ENCODE measurements at places on chromosomes 5 and 9.
A peak's percentile ranks its signal among the peaks of the same experiment; 100 is the strongest.

GRCh38 chr9:125409217-125409636 is 147.6 kb downstream of the GAPVD1 start:
- DNase-seq = no peak

GRCh38 chr9:129382281-129383018 is 204.4 kb upstream of the IER5L start:
- no peak for DNase-seq

DNA sequence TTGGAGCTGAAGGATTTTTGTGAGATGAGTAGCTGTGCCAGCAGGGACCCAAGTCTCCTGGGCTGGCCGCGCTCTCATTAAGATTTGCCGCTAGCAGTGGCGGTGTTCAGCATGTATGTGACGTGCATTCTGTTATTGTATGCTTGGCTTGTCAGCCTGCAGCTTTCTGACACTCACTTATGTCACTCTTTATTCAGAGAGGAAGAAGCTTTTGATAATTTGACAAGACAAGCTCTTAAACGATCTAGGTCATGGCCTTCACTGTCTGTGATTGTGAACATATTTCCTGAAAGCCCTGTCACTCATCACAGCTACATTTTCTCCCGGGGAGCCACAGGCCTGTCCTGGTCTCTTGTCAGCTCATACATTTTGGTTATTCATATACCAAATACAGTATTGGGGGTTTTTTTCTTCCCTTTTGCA is 98.2 kb upstream of the GRHPR start:
- no peak for DNase-seq

- DNase-seq = no peak
Observed at GRCh38 chr5:143466632-143467031, 63.1 kb upstream of the NR3C1 start.

DNA sequence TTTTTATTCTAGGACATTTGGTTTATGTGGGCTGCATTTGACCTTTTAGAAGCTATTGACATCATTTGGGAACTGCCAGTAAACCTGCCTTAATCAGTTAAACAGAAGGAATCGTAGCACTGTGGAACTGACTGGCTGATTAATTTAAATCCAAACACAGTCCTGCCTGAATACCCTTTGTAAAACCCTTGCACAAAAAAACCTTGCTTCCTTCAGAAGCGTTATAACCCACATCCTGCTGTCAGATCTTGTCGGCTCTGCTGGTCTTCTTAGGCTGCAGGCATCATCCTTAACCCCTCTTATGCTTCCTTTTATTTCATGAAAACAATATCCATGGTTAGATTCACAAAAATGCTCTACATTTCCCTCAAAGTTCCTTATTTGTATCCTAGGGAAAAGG is 46.3 kb downstream of the PAM start:
- no peak for DNase-seq

DNA sequence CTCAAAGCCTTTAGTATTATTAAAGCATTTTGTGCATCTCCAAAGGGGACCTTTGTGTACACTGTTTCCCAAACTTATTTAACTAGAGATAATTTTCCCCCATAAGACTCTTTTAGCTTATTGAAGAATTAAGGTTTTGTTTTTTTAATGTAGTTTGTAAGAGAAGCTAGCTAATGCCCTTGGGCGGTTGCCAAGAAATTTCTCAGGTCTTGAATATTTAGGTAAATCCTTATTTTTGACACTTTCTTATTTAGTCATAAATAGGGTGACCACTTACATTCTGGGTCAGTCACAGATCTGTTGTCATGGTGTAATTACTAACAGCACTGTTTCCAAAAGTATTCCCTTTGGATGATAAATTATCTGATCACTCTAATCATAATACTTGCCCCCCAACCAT is 27.2 kb downstream of the TNFAIP8 start:
- no peak for DNase-seq

DNA sequence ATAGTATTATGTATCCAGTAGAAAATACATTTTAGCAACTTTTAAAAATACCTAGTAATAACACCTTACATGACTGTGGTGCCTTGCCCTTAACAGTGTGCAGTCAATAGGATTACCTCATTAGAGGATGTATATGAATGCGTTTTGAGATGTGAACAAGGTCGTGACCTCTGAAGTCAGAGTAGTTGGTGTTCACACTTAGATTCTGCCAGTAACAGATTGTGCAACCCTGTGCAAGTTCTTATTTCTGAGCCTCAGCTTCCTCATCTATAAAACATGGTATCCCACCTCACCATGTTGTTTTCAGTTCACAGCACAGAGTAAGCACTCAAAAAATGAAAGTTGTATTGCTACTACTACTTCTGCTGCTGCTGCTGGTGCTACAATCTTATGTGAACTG is 347.3 kb downstream of the KDM4C start:
- peak; percentile 51 for DNase-seq

GRCh38 chr9:118670011-118670953 is 699.0 kb downstream of the BRINP1 start:
- no peak for DNase-seq

DNA sequence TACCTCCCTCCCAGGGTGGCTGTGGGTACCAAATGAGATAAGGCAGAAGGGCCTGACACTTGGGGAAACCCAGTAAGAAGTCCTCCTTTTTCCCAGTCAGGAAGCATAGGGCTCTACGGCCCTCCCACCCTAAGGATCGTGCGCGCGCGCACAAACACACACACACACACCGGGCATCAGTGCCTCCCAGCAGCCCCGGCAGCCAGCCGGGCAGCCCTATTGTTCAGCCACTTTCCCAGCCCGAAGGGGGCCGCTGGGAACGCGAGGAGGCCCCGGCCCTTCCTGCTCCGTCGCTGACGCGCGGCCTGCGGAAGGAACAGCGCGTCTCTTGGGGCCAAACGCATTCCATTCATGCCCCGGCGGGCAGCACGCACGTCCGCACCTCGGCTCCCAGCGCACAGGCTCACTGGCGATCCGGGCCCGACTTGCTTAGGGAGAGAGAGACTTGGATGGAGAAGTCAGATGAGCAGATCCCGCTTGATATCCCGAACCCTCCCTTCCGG is 22.6 kb downstream of the DUSP1 start:
- no peak for DNase-seq

DNA sequence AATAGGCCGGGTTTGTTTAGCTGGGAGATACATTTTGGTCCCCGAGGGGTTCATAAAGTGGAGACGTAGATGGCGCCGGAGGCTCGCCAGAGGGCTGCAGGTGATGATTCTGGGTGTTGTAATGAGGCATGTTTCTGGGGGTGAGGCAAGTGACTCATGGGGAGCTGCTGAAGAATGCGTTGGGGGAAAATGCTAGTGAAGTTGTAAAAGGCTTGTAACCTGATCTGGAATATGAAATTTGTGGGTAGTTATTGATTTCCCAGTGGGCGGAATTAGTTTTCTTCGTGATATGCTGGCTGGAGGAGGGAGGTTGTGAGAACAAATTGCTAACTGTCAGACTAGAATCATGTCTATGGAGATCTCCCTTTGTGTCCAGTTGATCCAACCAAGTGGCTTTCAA is 158.3 kb downstream of the DOCK2 start:
- DNase-seq = no peak

- no peak for DNase-seq
Observed at GRCh38 chr5:113824307-113824706, 310.8 kb downstream of the YTHDC2 start.

DNA sequence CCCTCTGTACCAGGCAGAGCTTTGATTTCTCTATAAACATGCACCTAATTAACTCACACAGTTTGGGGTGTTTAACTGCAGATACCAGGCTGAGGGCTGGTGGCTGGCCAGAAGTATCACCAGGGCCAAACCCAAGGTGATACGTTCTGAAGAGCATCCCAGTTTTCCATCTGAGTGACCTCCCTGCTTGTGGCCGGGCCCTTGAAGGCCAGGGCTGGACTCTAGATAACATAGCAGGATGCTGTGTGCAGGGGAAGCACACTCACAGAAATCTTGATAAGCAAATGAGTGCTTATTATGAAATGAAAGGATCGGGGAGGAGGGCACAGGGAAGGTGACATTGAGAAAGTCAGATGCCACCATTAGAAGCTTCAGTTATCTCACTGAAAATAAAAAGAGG is 582.4 kb downstream of the BRINP1 start:
- DNase-seq = no peak

- peak; percentile 36 for DNase-seq
Observed at GRCh38 chr9:2087500-2088313, 72.6 kb downstream of the SMARCA2 start.

DNA sequence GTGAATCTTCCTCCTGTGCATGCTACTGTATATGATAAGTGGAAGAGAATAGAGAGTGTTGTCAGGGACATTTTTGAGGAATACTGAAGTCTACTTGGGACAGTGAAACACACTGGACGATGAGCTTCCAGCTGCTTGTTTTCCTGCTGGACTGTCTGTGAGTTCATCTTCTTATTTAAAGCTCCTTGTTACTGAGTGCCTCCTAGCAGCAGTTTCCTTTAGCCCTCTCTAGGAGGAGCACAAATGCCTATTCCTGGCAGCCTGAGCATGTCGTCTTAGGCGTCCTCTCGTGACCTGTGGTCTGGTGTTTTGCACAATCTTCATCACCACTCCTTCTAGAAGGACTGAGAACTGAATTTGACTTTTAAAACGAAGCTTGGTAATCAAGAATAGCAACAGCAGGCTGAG is 43.8 kb downstream of the ANKRD33B start:
- DNase-seq = peak; percentile 85

DNA sequence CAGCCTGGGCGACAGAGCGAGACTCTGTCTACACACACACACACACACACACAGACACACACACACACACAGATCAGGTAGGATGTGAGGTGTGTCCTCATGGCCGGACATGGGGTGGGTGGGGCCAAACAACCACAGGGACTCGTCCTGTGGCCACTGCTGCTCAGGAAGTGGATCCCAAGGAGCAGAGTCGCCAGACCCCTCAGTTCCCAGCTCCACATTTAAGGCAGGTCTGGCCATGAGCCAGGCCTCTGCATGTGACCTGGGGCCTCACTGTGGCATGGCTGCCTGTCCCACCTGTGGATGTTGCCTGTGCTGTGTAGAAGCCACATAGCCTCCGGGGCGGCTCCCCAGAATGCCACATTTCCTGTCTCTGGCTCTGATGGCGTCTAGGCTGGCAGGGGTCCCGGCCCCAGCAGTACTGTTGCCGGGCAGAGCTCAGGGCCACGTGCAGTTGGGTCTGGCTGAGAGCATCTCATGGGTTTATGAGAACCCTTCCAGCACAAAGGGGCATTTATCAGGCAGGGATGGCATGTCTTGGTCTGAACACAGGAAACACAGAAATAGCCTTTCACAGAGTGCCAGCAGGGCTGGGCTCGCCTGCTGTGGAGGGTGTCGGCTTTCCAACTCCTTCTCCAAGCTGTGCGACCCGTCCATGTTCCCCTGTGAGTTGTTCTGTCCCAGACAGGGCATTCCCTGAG is 9.9 kb upstream of the NINJ1 start:
- DNase-seq = no peak

GRCh38 chr9:93198117-93198837 is 14.3 kb downstream of the WNK2 start:
- DNase-seq = no peak

GRCh38 chr9:86867804-86868313 is 79.4 kb downstream of the GAS1 start:
- no peak for DNase-seq

All from inflammatory macrophage treated with lipopolysaccharide for 1 hour (primary cell).